ENCODE measurements at places on chromosomes 7 and 10. TPM values are rescaled to one million over a fixed set of nuclear protein-coding genes. Genes with fewer than 3 reads are reported as not detected.

DNA sequence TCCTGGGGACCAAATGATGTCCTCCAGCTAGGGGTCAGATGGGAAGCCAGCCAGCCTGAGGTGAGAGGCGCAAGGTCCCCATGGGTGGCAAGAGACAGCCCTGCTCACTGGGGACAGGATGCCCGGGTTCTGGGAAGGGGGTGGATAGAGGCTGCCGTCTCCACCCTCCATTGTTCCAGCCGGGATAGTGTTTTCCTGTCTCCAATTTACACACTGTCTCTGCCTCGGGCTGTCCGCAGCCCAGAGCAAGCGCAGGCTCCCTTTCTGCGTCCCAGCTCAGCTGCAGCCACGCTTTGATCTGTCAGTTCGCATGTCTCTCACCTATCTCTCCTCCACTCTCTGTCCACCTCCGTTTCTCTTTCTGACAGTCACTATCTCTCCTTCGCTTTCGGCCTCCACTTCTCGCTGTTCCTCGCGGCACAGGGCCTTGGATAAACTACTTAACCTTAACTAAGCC lies 2.1 kb downstream of the EPHB4 start:
- peak; percentile 62 for DNase-seq

DNA sequence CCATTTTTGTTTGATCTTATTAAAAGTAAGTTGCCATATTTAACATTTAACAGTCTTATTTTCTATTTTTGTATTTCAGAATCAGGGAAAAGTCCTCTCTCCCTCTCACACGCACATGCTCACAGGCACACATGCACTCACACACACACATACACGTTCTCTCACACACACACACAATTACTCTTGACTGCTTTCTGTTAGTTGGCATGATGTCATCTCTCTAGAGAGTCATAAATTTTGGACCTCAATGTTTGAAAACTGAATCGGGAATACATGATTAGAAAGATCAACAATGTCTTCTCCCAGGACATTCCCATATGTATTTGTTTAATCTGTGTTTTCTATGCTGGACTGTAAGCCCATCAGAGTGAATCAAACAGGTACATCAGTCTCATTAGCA lies 165.7 kb upstream of the AHR start:
- DNase-seq: no peak

DNA sequence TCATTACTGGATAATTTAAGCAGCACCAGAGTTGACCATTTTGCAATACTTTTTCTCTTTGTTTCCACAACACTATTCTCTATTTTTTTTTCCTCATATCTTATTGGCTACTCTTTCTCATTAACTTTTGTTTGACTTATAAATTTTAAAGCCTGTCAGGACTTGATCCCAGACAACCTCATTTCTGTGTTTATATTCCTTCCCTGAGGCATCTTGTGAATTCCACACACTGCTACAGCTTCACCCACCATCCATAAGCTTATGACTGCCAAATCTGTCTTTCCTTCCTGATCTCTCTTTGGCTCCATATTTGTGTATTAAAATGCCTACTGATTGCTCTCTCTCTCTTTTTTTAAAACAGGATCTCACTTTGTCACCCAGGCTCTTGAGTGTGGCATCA lies 124.6 kb upstream of the MBL2 start:
- DNase-seq: no peak

DNA sequence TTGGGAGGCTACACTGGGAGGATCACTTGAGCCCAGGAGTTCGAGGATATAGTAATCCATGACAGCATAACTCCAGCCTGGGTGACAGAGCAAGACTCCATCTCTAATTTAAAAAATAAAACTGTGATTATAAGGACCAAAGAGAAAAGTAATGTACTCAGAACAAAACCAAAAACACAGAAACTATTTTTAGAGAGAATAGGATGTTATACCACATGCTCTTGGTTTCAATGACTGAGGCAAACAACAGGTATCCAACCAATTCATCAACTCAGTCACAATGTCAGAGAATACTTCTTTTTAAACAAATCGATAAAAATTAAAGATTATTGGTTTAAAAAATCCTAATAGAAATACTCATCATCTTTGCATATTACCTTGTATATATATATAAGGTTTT lies 186.7 kb downstream of the TPK1 start:
- no peak for DNase-seq

DNA sequence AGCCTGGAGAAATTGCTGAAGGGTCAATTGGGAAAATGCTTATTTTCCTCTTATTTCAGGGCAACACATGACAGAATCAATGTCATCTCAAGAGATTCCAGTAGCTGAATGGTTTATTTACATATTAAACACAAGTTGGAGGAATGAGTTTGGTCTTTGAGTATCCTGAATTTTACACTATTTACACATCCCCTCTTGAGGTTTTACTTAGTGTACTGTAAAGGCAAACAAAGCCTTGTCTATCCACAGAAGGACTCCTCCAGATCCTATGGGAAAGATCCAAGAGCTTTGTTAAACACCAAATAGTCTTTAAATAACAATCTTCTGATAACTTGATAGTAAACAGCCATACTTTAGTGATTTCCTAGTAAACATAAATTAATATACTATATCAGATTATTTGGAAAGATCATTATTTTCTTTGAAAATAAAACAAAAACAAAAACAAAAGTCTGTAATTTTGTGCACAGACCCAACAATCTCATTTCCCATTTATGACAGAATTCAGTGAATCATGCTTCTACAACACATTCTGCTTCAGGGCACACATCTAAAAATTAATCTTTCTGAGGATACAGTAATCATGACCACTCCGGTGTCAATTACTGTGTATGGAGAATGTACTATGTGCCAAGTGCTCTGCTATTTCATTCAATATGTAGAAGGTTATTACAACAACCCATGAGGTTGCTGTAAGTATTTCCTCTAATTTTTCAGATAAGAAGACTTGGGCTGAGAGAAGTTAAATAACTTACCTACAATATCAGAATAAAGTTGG lies 575.0 kb upstream of the LRRTM3 start:
- DNase-seq: no peak

DNA sequence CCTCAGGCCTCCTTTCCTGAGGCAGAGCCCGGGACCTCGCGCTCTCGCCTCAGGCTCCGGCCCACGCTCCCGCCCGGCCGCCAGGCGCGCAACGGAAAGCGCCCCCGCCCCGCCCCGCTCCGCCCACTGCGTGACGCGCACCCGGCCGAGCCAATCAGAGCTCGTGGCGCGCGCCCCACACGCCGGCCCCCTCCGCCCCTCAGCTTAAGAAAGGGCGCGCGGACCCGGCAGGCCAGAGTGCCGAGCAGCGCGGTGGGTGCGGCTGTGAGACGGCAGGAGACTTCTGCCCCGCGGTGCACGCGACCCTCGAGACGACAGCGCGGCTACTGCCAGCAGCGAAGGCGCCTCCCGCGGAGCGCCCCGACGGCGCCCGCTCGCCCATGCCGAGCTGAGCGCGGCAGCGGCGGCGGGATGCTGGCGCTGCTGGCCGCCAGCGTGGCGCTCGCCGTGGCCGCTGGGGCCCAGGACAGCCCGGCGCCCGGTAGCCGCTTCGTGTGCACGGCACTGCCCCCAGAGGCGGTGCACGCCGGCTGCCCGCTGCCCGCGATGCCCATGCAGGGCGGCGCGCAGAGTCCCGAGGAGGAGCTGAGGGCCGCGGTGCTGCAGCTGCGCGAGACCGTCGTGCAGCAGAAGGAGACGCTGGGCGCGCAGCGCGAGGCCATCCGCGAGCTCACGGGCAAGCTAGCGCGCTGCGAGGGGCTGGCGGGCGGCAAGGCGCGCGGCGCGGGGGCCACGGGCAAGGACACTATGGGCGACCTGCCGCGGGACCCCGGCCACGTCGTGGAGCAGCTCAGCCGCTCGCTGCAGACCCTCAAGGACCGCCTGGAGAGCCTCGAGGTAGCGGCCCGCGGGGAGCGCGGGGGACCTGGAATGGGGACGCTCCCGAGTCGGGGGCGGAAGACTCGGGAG lies at the start of gene NPTX2:
NPTX2 (plus strand) TSS at position 235 of the 909 bp plus-strand sequence; CDS start at position 412, 177 bp downstream.
- DNase-seq: no peak

GRCh38 chr7:155461631-155462030 lies 3.7 kb downstream of the EN2 start:
- DNase-seq: no peak

The AZGP1 gene
- total RNA-seq: not detected

The FOXI2 gene
- total RNA-seq: not detected

The SHH gene
- not detected for total RNA-seq

The FFAR4 gene
- not detected for total RNA-seq

The TMEM176A gene
- not detected for total RNA-seq

The BICC1 gene
- total RNA-seq: 0.32 TPM
